ENCODE measurements at places on chromosomes 7 and 10.

GRCh38 chr7:157501581-157501980 lies 164.8 kb downstream of the DNAJB6 start:
- no peak for DNase-seq

DNA sequence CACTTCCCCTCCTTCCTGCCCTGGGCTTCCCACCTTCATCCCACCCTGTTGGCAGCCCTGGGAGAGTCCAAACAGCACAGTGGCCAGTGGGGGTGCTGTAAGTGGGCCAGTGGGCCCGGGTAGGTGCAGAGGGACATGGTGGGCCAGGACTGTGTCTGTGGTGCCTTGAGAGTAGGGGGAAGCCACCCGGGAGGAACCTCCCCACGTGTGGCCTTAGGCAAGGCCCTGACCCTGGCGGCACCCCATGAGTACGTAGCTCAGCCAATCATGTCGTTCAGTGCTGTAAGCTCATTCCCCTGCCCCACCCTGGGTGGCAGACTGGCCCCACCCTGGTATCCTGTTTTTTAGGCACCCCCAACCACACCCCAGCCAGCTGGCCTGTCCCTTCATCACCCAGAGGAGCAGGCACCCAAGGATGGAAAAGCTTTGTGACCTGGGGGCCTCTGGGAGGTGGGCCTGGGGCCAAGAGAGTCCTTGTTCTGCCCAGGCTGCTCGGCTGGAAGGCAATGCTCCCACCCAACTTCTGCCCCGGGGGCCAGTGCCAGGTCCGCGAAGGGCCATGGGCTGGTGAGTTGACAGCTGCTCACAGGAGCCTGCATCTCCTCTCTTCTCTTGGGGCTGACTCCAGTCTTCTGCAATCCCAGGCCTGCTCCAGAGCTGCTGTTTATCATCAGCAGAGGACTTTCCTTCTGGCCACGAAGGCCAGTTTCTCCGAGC lies 41.6 kb downstream of the TSPAN15 start:
- no peak for DNase-seq

DNA sequence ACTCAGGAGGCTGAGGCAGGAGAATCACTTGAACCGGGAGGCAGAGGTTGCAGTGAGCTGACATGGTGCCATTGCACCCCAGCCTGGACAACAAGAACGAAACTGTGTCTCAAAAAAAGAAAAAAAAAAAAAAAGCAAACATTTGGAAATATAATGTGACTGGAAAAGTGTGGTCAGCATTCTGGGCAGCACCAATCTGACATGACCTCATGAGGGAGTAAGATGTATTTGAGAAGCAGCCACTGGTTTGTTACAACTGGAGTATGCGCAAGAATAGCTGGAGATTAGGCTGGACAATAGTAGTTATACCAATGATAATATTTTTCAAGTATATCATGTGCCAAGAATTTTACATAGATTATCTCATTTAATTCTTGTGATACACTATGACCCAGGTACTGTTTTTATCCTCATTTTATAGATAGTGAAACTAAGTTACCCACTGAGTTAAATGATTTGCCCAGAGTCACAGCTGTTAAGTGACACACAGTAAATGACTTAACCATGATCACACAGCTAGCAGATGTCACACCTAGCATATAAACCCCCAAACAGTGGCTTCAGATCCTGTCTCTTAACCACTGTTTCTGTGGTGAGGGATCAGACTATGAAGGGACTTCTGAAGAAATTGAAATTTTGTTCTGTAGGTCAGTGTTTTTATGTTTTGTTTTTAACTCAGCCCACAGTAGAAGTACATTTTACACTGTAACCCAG lies 11.1 kb downstream of the MCU start:
- no peak for DNase-seq

GRCh38 chr10:46557319-46558121 lies 1.1 kb upstream of the GPRIN2 start:
- no peak for DNase-seq

DNA sequence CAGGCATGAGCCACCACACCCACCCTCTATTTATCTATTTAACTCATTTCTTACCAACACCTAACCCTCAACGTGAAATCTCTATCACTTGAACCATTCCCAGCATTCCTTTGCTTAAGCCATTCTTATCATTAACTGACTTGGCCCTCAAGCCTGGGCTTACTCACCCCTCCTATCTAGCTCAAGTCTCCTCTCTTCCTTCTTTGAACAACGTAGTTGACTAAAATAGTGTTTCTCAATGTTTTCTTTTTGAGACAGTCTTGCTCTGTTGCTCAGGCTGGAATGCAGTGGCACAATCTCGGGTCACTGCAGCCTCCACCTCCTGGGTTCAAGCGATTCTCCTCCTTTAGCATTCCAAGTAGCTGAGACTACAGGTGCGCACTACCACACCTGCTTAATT lies 7.0 kb downstream of the ANXA7 start:
- DNase-seq: no peak

GRCh38 chr7:131218727-131219128 lies 108.9 kb upstream of the MKLN1 start:
- DNase-seq: no peak

DNA sequence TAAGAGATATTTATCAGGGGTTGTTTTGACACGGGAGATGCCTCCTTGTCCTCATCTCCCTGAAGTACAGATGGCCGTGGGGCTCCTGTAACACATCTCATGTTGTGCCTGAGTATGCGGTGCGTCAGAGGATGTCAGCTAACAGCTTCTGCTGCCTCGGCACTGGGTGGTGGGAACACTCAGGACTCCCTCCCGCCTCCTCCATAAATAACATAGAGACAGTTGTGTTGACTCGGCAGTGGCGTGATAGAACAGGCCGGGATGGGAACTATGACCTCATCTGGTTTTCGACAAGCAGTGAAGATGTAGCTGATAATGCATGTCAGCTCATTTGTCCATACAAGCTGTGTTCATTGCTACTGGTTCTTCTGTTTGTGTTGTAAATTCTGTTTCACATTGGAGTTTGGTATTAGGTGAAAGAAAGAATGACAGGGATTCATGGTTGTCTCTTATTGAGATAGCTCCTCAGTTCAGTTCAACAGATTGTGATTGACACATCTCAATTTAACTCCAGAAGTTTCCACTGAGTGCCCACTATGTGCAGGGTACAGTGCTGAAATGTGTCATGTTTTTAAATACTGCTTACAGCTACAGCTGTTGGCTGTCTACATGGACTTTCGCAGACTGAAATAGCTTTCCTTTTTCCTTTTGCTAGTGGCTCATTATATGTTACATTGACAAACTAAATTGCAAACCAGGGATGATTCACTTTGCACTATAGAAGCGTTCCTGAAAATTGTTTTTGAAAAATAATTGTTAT lies 87.4 kb downstream of the CHN2 start:
- DNase-seq: no peak

- DNase-seq: no peak
Observed at GRCh38 chr10:89301721-89302445, at the start of gene IFIT2. IFIT2 (plus strand) TSS chr10:89302046; CDS start chr10:89302124, 78 bp downstream.

DNA sequence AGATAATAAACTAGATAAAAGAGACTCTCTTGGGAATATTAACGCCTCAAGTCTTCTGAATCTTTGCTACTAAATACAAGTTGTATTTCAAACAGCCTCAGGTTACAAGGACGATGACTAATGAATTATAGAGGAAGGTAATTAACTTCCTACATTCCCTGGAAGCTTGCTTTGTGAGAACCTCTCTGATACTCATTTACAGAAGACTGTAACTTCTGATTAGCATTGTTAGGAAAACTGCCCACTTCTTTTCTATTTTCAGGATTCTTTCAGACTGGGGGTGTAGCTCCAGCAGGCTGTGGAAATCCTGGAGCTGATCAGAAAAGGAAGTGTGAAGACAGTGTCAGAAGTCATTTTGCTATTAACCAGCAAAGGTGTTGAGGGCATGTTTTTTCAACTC lies 316.7 kb upstream of the NPSR1 start:
- DNase-seq: no peak

DNA sequence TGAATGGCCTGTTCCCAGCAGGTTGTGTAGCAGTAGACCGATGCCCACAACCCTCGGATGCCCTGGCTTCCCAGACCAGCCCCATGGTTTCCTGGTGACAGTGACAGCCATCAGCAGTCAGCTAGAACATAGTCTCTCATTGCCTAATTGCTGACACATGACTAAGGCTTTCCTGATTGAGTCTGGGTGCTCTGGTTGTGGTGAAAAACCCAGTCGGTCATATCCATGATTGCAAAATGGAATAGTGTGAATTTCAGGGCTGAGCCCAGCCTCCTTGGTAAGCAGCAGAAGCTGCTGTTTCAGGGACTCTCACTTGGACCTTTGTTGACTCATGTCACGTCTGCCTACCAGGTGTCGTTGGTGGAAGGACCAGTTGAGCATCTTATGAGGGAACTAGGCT lies 36.6 kb downstream of the POR start:
- DNase-seq: no peak

DNA sequence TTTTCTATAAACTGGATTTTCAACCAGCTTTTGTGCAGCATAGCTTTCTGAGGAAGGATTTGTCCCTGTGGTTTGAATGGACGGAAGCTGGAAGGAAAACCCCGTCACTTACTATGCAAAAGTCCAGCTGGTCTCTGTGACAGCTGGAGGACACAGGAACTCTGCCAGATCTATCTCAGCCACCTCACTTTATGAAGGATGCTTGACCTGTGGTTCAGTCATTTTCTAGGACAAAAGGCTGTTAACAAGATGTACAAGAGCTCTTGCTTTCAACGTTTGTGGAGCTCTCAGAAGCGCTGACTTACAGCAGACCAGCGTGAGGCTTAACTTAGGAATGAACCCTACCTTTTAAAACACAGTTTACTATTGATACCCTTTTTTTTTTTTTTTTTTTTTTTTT lies 90.8 kb downstream of the CREM start:
- DNase-seq: no peak

Data from stimulated activated CD4-positive, alpha-beta T cell treated with anti-CD3 and anti-CD28 coated beads, Interleukin-15, amount 100 ng/mL, for 1 hour (primary cell).